ENCODE measurements at places on chromosomes 6 and 20.

GRCh38 chr6:142835787-142836535 lies 109.0 kb downstream of the HIVEP2 start:
- DNase-seq = no peak

DNA sequence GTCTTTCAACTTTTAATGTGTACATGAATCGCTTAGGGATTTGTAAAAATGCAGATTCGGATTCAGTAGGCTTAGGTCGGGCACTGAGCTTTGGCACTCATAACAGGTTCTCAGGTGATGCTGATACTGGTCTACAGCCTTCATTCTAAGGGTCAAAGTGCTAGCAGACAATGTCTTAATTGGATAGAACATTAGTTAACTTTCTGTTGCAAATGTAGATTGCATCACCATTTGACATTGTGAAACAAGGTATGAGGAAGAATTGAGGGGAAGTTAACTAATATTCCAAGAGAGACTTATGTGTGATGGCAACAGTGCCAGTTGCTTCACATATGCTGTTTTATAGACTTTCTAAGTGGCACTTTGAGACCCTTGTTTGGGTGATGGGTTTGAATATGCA lies 86.9 kb downstream of the MLIP start:
- no peak for DNase-seq

- DNase-seq = no peak
Observed at GRCh38 chr6:41470029-41470330, 76.2 kb upstream of the FOXP4 start.

DNA sequence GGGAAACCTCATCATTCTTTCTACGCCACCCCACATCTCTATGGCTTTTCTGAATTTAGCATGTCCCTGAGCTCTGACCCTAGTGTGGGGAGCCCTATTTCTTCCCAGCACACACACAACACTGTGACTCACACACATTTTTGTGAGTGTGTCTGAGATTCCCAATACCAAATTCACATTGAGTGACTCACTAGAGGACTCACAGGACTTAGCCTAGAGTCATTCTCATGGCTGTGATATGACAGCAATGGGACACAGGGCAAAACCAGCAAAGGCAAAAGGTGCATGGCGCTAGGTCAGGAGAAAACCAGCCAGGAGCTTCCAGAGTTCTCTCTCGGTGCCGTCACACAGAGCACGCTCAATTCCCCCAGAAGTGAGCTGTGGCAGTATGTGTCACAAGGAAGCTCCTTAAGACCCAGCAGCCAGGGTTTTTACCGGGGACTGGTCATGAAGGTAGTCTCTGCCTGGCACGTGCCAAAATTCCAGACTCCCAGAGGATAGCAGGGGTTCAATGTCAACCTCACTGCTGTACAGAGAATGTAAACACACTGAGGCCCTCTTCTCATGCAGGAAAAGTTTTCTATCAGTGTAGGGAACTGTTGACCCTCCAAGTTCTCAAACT lies 6.2 kb downstream of the CSTL1 start:
- no peak for DNase-seq

DNA sequence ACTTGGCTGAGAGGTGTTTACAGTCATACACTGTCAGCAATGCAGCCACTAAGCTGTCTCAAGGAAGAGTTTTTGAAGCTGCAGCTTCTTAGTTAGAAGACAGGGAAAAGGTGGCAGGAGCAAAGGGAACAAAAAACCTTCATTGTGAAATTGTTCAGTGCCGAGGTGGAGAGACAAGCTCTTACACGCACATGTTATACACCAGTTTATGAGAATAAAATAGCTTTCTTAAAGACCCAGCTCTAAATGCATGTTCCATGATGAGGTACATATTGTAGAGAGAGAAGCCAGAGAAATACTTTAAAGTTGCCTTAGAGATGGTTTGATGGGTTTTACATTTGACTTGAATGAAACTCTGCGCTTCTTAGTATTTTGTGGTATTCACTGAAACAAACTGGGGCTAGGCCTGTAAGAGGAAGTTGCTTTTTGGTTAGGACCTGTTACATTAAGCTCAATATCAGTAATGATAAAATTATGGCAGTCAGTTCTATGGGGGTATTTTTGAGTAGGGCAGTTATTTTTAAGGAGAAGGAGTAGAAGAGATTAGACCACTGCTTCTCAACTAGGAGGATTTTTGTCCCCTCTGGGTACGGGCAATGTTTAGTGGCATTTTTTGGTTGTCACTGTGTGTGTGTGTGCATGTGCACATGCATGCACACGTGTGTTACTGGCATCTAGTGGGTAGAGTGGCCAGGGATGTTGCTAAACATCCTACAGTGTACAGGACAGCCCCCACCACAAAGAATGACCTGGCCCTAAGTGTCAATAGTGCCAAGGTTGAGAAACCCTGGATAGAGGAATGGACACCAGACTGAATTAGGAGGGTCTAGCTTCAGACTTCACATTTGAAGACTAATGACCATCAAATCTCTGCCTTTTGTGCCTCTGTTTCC lies 9.8 kb downstream of the NEDD9 start:
- peak; percentile 32 for DNase-seq

DNA sequence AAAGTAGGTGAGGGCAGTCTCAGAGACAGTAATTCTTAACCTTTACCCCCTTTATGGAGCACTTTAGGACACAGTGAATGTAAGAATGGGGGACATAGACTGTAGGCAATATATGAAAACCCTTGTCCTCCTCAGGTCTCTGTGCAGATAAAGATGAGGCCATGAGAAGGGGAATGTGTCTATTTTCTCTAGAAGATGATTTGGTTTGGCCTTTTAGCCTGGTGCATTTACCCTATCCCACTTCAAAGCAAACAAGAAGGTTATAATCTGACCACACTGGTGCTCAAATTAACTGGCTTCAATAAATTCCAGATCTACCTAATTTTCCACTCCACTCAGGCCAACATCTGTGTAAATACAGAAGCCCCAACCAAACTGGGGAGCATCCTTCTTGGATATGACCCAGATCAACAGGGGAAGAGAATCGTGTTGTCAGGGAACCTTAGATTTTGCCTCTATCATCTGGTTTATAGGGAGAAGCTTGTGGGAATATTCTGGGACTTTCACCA lies 42.4 kb downstream of the RIPOR2 start:
- no peak for DNase-seq

DNA sequence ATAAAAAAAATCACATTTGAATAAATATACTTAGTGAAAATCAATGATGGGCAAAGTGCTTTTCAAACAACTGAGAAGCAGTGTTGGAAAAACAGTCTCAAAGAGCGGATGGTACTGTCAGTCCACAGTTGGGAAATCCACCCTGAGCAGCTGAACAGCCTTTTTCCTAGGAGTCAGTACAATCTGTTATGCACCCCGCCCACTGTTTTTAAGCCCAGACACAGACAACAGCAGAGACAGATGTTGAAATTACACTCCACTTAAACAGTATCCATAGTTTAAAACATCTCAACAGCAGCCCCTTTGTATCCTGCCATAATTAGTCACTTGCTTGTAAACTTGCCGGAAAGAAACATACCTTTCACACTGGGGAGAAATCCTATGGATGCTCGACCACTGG lies 372 bp downstream of the KIAA0408 start:
- no peak for DNase-seq

DNA sequence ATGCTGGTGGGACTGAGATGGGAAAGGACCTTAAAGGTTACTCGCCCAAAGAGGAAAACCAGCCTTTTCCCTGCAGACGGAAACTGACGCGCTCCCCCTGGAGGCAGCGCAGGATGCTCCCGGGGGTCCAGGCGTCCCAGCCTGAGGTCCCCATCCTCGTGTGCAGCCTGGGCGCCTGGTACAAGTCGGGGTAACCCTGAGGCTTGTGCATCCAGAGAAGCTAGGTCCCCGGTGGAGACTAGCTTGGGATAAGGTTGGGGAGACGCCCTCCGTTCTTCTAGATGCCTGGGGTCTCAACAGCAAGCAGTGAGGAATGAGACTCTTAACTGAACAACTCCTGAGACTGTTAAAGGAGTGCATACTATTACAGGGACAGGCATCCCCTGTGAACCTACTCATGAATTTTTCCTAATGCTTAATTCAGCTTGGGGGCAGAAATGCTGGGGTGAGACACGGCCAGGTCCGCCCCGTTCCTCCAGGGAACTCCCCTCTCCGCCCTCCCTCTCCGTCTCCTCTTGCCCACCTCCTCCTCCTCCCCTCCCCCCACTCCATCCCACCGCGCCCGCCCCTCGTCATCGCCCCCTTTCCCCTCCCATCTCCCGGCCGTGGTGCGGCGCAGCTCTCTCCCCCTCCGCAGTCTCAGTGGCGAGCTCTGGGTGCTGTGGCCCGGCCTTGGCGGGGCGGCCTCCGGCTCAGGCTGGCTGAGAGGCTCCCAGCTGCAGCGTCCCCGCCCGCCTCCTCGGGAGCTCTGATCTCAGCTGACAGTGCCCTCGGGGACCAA lies at the start of gene PRSS35:
Gene PRSS35 (plus strand): TSS at position 634 of the 781 bp plus-strand sequence. CDS start 10,908 bp downstream, outside the sequence.
- DNase-seq = no peak

- DNase-seq = no peak
Observed at GRCh38 chr6:74658391-74658790, 547.5 kb downstream of the COL12A1 start.

- no peak for DNase-seq
Observed at GRCh38 chr20:37904008-37904642, 1.2 kb downstream of the VSTM2L start.

GRCh38 chr6:120108061-120108795 lies 758.7 kb upstream of the MAN1A1 start:
- no peak for DNase-seq

GRCh38 chr6:7636151-7636550 lies 46.2 kb downstream of the SNRNP48 start:
- DNase-seq = no peak

DNA sequence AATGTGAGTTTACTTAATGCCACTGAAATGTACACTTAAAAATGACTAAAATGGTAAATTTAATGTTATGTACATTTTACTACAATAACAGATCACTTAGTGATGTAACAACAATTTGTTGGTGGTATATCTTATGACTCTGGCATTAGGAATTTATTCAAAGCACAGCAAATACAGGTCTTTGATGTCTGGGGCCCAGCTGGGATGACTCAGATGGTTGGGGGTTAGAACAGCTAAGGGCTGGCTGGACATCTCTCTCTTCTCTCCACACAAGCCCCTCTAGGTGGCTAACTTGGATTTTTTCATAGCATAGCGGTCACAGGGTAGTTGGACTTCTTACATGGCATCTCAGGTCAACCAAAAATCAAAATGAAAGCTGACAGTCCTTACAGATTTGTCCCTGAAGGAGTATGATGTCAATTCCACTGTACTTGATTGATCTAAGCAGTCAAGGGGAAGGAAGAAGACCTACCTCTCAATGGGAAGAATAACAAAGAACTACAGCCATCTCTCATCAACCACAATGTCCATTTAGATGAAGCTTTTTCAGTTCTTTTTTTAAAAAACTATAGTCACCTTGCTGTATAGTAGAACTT lies 37.5 kb upstream of the LCA5 start:
- no peak for DNase-seq

- no peak for DNase-seq
Observed at GRCh38 chr20:572727-573126, 29.1 kb upstream of the CSNK2A1 start.

DNA sequence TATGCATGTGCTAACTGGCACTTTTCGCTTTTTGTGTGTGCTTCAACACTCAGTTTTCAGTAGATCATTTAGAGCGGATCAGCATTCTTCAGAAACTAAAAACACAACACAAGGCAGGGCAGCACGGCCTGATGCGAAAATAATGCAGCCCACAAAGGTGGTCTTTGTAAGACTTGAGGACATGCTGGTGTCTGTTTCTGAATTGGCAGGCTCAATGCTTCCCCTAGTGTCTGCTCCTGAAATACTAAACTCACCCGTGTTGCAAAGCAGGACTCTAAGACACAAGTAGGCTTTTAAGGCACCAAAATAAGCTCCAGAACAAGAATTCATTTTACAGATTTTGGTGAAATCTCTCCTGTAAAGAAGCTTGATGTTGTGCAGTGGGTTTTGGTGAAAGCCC lies 676.5 kb downstream of the TENT5A start:
- DNase-seq = no peak

GRCh38 chr6:71199736-71200135 lies 88.9 kb upstream of the OGFRL1 start:
- DNase-seq = no peak

DNA sequence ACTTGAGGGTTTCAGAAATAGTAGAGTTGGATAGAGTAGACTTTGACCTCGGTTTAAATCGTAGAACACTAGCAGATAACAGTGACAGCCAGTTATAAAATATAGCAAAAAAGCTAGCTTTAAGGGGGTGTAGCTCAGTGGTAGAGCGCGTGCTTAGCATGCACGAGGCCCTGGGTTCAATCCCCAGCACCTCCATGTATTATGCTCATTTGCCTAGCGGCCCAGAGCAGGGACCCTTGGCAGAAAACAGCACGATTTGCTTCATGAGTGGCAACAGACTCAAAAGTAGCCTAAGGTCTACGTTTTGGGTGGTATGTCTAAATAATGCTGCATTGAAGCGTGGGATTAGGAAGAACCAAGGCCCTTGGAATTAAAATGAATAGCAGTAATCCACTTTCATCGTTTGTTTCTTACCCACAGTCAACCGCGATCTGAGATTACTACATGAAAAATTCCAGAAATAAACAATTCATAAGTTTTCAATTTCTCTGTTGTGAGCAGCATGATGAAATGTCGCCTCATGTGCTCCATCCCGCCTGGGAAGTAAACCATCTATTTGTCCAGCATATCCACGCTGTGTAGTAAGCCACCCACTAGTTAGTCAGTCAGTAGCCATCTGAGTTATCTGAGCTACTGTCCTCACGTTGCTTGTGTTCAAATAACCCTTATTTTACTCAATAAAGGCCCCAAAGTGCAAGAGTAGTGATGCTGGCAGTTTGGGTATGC lies 184.9 kb downstream of the GPX5 start:
- no peak for DNase-seq

GRCh38 chr6:2810092-2810671 lies 31.5 kb downstream of the SERPINB1 start:
- no peak for DNase-seq

GRCh38 chr6:16764188-16764950 lies 3.1 kb upstream of the ATXN1 start:
- peak; percentile 43 for DNase-seq

DNA sequence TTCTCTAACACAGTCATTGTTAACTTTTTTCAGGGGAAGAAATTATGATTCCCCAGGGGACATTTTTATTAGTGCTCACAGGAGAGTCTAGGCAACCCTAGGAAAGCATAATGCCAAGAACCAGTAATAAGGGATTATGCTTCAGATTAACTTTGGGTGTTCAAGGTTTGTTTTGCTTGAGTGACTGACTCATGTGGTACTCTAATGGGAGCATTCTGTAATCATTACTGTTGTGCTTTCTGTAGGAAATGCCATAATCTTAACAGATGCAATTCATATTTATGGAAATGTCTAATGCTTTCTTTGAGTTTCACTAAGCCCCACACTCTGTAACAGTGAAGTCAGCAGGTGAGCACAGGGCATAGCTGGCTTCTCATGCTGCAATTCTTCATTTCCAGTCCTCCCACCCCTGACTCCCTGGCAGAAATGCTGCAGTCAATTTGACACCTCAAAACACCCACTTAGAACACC lies 263.4 kb upstream of the MAN1A1 start:
- no peak for DNase-seq

Measured in hematopoietic multipotent progenitor cell (in vitro differentiated cells).